ENCODE measurements at places on chromosomes 13 and 19.

GRCh38 chr19:46344363-46344762, 2.5 kb upstream of the PPP5C start:
- DNase-seq, result no peak

DNA sequence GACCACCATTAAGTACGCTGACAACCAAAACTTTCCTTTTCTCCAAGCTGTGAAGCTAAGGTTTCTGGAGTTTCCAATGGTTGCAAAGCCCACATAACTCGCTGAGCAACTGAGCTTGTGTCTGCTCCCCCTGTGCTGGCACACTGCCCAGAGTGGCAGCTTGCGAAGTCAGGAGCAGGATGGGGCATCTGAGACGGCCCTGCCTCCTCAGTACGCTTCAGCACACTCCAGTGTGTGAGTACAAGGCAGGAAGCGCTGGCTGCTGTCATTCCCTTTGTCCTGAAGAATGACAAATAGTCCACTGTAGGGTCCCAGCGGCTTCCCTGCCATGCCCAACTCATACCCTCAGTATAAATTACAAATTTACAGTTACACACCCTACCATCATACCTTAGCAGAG, 51.5 kb downstream of the SKA3 start:
- no peak for DNase-seq

- no peak for DNase-seq
Measured at GRCh38 chr13:73245246-73245645, 186.4 kb downstream of the KLF5 start.

GRCh38 chr13:63351081-63351480, 1935.4 kb upstream of the PCDH20 start:
- DNase-seq, result no peak

DNA sequence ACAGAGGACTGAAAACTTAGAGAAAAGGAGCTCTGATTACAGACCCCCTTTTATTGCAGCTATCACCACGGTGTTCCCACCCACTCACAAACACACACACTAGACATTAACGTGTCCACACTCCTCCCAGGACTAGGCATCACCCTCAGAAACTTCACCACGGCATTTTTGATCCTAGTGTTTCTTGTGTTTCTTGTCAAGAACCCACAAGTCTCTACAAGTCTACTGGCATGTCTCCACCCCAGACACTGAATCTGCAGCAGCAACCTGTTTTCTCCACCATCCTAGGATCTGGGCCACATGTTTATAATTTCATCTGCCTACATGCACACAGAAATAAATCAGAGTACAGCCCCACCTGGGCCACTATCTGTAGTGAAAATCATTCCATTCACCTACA, 4.3 kb downstream of the ZNF486 start:
- DNase-seq, result no peak

DNA sequence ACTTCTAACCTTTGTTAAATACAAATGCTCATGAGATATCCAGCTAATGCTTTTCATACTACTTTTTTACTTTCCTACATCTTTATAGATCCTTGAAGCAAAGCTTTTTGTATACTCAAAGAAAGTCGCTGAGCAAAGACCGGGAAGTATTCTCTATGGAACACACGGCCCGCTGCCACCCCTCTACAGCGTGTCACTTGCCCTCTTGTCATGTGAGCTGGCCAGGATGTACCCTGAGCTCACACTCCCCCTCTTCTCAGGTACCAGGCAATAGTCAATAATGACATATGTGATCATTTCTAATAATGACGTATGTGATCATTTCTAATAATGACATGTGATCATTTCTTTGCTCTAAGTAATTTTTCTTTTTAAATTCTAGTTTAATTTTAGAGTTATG, 112.9 kb downstream of the ZAR1L start:
- DNase-seq, result no peak

- no peak for DNase-seq
Measured at GRCh38 chr19:49497047-49497788, 984 bp downstream of the RPS11 start.

- DNase-seq, result no peak
Measured at GRCh38 chr13:100428986-100429385, 159.6 kb downstream of the GGACT start.

- DNase-seq, result peak; percentile 93
Measured at GRCh38 chr19:15449620-15450527, at the start of gene WIZ. TSS of gene WIZ (minus strand) at chr19:15449956. CDS start at chr19:15448307, 1,649 bp downstream.

DNA sequence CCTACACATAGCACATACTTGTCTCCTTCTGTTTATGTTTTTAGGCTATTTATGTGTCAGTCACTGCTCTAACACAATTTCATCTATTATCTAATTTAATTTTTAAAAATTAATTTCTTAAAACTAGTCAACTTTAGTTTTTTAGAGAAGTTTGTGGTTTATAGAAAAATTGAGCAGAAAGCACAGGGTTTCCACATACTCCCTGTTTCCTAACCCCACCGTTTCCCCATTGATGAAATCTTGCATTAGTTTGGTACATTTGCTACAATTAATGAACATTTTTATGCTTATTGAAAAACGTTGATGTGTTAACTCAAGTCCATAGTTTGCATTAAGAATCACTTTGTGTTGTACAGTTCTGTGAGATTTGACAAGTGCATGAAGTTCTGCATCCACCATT, 53.5 kb downstream of the TNFSF13B start:
- DNase-seq, result no peak
